ENCODE measurements at places on chromosomes 7 and 10. TPM values are rescaled to one million over a fixed set of nuclear protein-coding genes. Genes with fewer than 3 reads are reported as not detected.

The C10orf105 gene
- total RNA-seq = 1.0 TPM

DNA sequence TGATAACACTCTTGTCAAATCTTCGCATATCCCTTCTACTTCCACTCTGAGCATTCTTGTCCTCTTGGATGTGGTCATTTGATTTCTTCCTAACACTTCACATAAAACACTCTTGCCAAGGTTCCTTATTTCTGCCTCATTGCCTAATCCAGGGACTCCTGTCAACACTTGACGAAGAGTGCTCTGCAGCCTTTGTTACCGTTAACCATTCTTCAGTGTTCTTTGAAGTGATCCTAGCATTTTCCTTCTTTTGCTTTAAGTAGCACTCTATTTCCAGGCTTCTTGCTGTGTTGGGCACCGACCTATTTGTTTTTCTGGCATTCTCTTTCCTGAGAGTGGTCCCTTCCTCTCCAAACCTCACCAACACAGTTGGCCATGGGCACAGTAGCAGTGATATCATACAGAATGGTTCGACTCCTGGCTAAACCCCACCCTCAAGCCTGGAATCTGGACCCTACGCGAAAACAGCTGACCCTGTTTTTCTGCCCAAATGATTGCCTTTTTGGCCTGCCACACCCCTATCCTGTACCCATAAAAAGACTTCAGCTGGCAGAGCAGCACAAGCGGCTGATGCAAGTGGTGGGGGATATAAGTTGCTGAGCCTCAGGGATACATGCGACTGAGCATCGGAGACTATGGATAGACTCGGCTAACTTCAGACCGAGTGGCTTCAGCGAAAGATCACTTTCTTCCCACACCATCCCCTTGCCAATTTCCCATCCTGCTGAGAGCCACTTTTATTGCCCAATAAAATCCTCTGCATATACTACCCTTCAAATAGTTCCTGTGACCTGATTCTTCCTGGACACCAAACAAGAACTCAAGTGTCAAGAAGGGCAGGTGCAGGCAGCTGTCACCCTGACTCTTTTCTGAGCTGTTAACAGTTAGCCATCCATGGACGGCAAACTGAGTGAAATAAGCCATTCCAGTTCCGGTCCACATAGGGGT lies 820.6 kb downstream of the CCSER2 start:
- no peak overlapping the region for H3K4me3 ChIP-seq
- DNase-seq = no peak
- H3K36me3 ChIP-seq = no peaks in the 10 kb centered on the region
- no peaks in the 10 kb centered on the region for H3K4me1 ChIP-seq
- peak overlapping the region; percentile 80 for H3K27ac ChIP-seq

- no peak overlapping the region for H3K4me3 ChIP-seq
- H3K36me3 ChIP-seq = peaks cover 2% of the 10 kb centered on the region
- no peak overlapping the region for H3K27ac ChIP-seq
- H3K4me1 ChIP-seq = no peaks in the 10 kb centered on the region
- H3K27me3 ChIP-seq = no peaks in the 10 kb centered on the region
- no peak for DNase-seq
These were observed 154.3 kb downstream of the ELAPOR2 start for GRCh38 chr7:86904949-86905834.

- no peak for DNase-seq
- H3K36me3 ChIP-seq = no peaks in the 10 kb centered on the region
- H3K4me1 ChIP-seq = no peaks in the 10 kb centered on the region
- H3K27ac ChIP-seq = no peak overlapping the region
- no peaks in the 10 kb centered on the region for H3K27me3 ChIP-seq
These were observed 8.4 kb upstream of the HHEX start for GRCh38 chr10:92681306-92681834.

DNA sequence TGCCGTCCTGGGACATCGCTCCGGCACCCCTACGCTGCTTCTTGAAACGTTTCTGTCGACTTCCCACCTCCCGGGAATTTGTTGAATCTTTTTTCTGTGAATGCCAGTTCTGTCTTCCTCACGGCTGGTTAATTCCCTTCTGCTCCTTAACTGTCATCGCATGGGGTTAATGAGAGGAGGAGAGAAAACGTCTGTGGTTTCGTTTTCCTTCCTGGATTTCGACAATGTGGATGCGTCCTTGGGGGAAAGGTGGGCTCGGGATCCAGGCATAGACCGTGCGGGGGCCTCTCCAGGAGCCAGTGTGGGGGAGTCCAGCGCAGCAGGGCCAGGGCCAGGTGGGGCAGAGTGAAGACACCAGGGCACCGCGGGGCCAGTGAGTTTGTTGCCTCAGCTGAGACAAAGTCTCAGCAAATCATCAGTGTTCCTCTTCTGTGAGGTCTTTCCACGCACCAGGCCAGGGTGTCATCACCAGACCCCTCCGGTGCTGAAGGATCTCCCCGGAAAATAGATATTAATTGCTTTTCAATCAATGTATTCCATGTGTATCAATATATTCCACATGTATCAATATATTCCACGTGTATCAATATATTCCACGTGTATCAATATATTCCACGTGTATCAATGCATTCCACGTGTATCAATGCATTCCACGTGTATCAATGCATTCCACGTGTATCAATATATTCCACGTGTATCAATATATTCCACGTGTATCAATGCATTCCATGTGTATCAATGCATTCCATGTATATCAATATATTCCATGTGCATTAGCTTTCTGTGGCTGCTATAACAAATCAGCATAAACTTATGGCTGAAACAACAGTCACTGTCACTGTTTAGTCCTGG lies 33.7 kb upstream of the CFAP46 start:
- no peak overlapping the region for H3K27ac ChIP-seq
- H3K4me1 ChIP-seq = no peaks in the 10 kb centered on the region
- no peak for DNase-seq
- H3K36me3 ChIP-seq = no peaks in the 10 kb centered on the region
- no peak overlapping the region for H3K4me3 ChIP-seq
- no peaks in the 10 kb centered on the region for H3K27me3 ChIP-seq

DNA sequence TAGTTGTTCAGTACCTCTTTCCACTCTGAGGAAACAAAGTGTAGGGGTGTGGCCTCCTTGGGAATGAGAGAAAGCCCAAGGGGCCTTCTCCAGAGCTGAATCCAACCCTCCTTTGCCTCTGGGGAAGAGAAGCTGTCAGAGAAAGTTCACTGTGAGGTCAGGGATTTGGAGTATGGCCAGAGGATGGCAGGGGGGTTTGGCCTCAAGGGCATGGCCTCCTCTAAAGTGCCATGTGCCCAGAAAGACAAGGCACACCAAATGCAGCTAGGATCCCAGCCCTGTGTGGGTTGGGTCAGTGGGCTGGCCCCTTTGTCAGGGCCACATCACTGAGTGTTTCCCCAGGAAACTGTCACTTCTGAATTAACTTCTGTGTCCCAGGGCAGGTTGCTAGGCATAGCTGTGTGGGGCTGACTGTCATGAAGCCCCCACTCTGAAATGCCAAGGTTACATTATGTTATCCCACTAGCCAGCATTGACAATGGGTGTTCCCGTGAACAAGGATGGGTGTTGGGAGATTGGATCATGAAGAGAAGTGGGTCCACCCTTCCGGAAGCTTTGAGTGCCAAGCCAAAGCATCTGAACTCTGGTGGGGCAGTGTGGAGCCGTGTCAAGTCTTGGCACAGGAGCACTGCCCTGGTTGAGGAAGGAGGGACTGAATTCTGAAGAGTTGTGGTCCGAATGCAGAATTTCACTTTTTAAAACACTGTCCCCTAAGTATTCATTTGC lies 123.3 kb downstream of the ZMIZ1 start:
- peaks cover 65% of the 10 kb centered on the region for H3K4me1 ChIP-seq
- H3K36me3 ChIP-seq = no peaks in the 10 kb centered on the region
- H3K4me3 ChIP-seq = no peak overlapping the region
- peak overlapping the region; percentile 83 for H3K27ac ChIP-seq
- no peaks in the 10 kb centered on the region for H3K27me3 ChIP-seq

DNA sequence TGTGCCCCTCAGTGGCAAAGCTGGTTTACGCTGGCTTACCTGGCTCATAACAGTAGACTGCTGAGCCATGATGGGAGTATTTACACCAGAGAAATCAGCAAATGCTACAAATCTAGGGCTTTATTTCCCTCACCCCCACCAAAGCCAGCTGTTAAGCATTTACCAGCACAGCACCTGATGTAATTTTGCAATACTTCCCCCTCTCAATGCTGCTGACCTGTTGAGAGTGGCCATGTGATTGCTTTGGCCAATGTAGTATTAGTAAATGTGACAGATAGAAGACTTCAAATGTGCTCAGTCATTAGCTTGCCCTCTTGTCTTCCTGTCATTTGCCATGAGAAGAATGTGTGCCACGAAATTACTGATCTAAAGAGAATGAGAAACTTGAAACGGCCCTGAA lies 46.6 kb downstream of the HERPUD2 start:
- H3K36me3 ChIP-seq = no peaks in the 10 kb centered on the region
- peak overlapping the region; percentile 42 for H3K27ac ChIP-seq
- H3K4me3 ChIP-seq = no peak overlapping the region
- peak; percentile 47 for DNase-seq
- no peaks in the 10 kb centered on the region for H3K27me3 ChIP-seq

DNA sequence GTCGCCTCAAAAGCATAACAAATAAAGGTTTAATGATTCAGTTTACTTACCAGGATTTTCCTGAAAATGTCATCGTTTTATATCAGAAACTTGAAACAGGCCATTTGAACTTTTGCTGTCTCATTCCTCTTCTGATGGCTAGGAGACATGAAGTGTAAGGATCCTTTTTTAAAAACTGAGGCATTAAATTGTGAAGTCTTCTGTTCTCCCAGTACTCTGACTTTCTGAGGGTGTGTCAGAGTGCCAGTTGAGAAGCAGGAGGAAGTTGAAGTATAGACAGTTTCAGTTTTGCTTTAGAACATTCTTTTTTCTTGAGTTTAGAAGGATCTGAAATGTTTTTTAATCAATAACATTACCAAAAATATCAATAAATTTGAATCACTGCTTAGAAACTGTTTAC lies at the start of gene SAMD9L:
Gene SAMD9L, minus strand, starts transcription at position 242 of the 400 bp plus-strand sequence. CDS start 12,414 bp downstream, outside the sequence.
- H3K27me3 ChIP-seq = no peaks in the 10 kb centered on the region
- H3K4me3 ChIP-seq = peak within 1 kb of the TSS; percentile 49
- DNase-seq = no peak
- peaks cover 24% of the 10 kb centered on the region for H3K4me1 ChIP-seq
- H3K27ac ChIP-seq = peak within 1 kb of the TSS; percentile 83

DNA sequence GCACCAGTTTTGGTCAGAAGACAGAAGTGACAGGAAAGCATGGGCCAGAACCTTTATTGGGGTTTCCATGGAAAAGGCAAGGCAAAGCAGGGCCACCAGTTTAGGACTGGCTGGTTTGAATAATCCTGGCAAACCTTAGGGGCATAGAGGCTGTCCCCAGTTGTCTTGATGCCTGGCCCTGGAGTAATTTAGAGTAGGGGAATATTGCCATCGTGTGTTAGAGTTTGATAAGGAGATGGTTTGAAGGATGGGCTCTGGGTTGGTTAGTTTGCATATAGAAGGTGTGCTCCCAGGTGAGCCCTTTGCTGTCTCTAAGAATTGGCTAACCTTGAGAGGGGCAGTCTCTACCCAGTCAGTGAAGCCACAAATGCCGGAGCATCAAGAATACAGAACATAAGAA lies 79.6 kb downstream of the ZNF777 start:
- no peak for DNase-seq
- no peak overlapping the region for H3K27ac ChIP-seq
- no peak overlapping the region for H3K4me3 ChIP-seq
- H3K4me1 ChIP-seq = no peaks in the 10 kb centered on the region
- H3K27me3 ChIP-seq = no peaks in the 10 kb centered on the region

DNA sequence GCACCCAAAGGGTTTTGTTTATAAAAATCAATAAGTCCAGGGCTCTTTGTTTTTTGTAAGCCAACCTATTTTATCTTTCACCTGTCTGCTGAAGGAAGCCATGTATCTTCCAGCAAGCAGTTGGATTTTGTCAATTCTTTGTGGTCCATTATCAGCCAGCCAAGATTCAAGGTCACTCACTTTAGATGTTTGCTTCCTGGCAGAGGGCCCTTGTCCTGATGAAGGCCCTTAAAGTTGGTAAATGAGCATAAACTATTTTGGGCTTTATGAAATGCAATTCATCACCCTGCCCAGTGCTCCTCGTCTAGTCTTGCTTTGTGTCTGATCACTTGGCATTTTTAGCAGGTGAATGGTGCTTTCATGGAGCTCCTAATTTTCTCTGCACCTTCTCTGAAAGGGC lies 1004.2 kb downstream of the GRID1 start:
- H3K36me3 ChIP-seq = no peaks in the 10 kb centered on the region
- no peak for DNase-seq
- no peak overlapping the region for H3K4me3 ChIP-seq

DNA sequence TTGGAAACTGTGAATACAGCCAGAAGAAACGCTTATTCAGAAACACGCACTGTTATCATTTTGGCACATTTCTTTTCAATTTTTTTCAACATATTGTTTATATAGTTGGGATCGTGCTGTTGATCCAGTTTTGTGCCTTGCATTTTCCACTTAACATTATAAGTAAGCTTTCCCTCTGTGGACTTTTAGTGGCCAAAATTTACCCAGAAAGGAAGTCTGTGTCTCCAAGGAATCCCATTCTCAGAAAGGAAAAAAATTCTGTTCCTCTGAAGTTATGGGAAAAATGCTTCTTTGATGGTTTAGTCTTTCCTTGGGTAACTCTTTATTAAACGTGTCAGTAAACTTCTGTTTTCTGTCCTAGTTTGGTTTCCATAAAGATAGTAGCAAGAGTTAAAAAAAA lies 280.0 kb downstream of the REEP3 start:
- no peak overlapping the region for H3K27ac ChIP-seq
- no peak overlapping the region for H3K4me3 ChIP-seq
- no peaks in the 10 kb centered on the region for H3K27me3 ChIP-seq
- no peaks in the 10 kb centered on the region for H3K36me3 ChIP-seq
- no peak for DNase-seq

- no peak for DNase-seq
- H3K4me3 ChIP-seq = no peak overlapping the region
- H3K4me1 ChIP-seq = peaks cover 5% of the 10 kb centered on the region
- no peak overlapping the region for H3K27ac ChIP-seq
- no peaks in the 10 kb centered on the region for H3K27me3 ChIP-seq
- H3K36me3 ChIP-seq = peaks cover 18% of the 10 kb centered on the region
These were observed 38.7 kb downstream of the CALML5 start for GRCh38 chr10:5460468-5461202.

DNA sequence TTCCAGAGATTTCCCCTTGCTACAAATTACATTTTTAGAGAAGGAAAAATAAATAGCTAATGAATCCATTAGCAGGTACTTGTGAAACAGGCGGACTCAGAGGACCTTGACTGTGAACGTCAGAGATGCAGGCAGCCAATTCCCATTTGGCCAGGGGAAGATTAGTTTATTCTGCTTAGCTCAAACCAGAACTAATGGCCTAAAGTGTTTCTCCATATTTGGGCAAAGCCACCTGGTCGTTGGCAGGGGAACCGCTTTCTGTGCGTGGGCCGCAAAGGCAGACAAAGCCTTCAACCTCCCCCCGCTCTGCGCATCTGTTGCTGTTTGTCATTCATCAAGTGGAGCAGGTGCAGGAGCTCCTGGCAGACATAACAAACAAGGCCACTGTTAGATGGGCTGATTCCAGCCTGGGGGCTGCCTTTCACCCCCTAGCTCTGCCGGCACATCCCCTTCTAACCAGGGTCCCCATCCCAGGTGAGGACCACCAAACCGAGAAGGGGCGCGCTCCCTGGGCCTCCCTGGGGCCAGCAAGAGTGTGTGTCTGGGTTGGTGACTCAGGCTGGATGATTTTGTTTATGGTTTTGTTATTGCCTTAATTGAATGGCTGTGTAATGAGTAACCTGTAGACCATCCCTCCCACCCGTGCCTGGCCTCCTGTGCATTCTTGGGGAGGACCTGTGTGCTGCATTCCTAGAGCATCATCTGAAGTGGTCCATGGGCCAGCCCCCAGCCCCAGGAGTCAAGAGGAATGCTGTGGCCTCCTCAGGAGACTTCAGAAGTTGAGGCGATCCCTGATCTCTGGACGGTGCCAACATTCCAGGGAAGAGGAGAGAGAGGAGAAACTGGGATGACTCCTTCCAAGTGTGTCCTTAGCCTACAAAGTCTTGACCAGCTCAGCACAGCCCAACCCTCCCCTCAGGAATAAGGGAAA lies 14.5 kb upstream of the CPA1 start:
- H3K27me3 ChIP-seq = no peaks in the 10 kb centered on the region
- no peak for DNase-seq
- no peak overlapping the region for H3K27ac ChIP-seq
- H3K36me3 ChIP-seq = no peaks in the 10 kb centered on the region
